Kidney (tissue), 22 donors: ENCODE measurements at places on chromosomes 4 and X. TPM values are rescaled to one million over a fixed set of nuclear protein-coding genes. Genes with fewer than 3 reads are reported as not detected.

DNA sequence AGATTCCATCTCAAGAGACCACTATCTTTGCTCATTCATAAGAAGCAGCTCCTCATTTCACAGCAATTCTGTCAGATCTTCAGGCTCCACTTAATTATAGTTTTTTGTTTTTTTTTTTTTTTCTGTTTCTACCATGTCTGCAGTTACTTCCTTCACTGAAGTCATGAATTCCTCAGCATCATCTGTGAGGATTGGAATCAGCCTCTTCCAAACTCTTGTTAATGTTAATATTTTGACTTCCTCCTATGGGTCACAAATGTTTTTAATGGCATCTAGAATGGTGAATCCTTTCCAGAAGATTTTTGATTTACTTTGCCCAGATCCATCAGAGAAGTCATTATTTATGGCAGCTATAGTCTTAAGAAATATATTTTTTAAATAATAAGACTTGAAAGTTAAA, 53.1 kb downstream of the BMP2K start:
- peaks cover 13% of the 10 kb centered on the region for H3K36me3 ChIP-seq
- H3K27ac ChIP-seq, result no peak overlapping the region
- H3K4me1 ChIP-seq, result no peaks in the 10 kb centered on the region

GRCh38 chrX:64190136-64190740, 15.3 kb downstream of the AMER1 start:
- H3K27me3 ChIP-seq, result no peaks in the 10 kb centered on the region
- H3K36me3 ChIP-seq, result no peaks in the 10 kb centered on the region
- H3K4me1 ChIP-seq, result no peaks in the 10 kb centered on the region
- H3K27ac ChIP-seq, result no peak overlapping the region

The CTPS2 gene
- polyA plus RNA-seq, result 5.9 TPM

The PAGE2B gene
- polyA plus RNA-seq, result not detected

The PDZD4 gene
- polyA plus RNA-seq, result 4.7 TPM
